ENCODE measurements at places on chromosomes 4 and X. TPM values are rescaled to one million over a fixed set of nuclear protein-coding genes. Genes with fewer than 3 reads are reported as not detected.

TRO gene
- 56.6 TPM for total RNA-seq

RASL11B gene
- 1.3 TPM for total RNA-seq

DNA sequence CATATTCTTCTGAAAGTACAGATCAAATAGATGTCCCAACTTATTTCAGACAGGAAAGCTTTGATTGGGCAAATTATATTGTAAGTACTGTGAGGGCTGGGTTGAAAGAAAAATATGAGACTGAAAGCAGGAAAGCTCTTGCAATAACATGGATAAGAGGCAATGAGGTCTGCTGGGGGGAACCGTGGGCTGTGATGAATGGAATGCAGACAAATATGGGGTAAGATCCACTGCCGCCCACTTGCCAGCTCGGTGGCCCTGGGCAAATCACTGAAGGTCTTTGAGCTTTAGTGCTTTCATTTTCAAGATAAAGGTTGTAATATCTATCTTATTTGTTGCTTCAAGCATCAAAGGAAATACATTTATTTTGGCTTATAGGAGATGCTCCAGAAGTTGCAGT is 51.0 kb downstream of the AGA start:
- DNase-seq = no peak

- DNase-seq = peak; percentile 62
These were observed 797 bp downstream of the PKD2 start for GRCh38 chr4:88008122-88008742.

GRCh38 chr4:128169245-128169644 is 108.1 kb downstream of the LARP1B start:
- no peak for DNase-seq

DNA sequence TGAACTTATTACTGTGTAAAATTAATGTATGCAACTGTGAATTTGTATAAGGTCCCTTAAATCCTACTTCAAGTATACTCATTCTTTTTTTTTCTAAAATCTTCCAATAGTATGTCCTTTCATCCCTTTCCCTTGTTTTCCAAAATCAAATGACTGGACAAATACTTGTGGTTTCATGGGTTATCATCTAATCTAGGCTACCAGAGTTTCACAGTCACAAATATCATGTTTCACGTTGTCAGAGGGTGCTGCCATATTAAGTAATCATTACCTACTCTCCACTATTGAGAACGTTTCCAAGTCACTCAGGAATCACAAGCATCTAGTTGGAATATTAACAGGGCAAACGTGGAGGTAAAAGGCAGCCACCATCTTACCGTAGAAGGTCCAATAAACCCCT is 1235.0 kb upstream of the TENM3 start:
- DNase-seq = no peak

GRCh38 chrX:154370300-154371016 is 4.0 kb downstream of the FLNA start:
- DNase-seq = no peak

SMIM10L2A gene
- 37.5 TPM for total RNA-seq

- no peak for DNase-seq
These were observed 18.3 kb downstream of the KLF3 start for GRCh38 chr4:38682336-38682735.

CLGN gene
- 3.5 TPM for total RNA-seq

CT47B1 gene
- total RNA-seq = not detected

ADAM29 gene
- total RNA-seq = 0.17 TPM

DNA sequence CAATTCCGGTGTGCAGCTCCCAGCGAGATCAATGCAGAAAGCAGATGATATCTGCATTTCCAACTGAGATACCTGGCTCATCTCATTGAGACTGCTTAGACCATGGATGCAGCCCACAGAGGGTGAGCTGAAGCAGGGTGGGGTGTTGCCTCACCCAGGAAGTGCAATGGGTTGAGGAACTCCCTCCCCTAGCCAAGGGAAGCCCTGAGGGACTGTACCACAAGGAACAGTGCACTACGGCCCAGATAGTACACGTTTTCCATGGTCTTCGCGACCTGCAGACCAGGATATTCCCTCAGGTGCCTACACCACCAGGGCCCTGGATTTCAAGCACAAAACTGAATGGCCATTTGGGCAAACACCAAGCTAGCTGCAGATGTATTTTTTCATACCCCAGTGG is 150.0 kb downstream of the TET2 start:
- no peak for DNase-seq

GRCh38 chr4:165191348-165191656 is 16.1 kb upstream of the KLHL2 start:
- no peak for DNase-seq

DUSP21 gene
- total RNA-seq = not detected

GRCh38 chrX:32448320-32448719 is 763.0 kb downstream of the DMD start:
- no peak for DNase-seq

GRCh38 chr4:17597517-17597916 is 16.9 kb upstream of the MED28 start:
- DNase-seq = no peak

DNA sequence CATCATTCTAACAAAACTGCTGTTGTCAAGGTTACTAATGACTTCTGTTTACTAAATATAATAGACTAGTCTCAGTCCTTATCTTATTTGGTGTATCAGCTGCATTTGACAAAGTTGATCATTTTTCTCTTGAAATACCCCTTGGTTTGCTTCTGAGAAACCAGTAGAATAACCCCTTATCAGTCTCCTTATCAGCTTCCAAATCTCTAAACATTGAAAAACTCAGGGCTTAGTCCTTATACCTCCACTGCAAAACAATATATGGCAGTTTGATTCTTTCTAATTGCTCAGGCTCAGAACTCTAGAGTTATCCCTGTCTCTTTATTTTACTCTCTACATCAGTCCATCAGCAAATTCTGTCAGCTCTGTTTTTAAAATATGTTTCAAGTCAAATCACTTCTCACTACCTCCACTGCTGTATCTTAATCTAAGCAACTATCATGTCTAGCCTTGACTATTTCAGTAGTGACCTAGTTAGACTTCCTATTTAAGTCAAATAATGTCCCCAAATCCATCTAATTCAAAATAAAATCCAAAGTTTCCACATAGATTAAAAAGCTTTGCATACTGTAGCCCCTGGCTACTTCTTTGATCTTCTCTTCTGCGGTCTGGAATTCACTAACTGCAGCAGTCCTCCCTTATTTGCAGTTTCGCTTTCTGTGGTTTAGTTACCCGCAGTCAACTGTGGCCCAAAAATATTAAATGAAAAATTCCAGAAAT is 87.1 kb upstream of the NPNT start:
- no peak for DNase-seq

DNA sequence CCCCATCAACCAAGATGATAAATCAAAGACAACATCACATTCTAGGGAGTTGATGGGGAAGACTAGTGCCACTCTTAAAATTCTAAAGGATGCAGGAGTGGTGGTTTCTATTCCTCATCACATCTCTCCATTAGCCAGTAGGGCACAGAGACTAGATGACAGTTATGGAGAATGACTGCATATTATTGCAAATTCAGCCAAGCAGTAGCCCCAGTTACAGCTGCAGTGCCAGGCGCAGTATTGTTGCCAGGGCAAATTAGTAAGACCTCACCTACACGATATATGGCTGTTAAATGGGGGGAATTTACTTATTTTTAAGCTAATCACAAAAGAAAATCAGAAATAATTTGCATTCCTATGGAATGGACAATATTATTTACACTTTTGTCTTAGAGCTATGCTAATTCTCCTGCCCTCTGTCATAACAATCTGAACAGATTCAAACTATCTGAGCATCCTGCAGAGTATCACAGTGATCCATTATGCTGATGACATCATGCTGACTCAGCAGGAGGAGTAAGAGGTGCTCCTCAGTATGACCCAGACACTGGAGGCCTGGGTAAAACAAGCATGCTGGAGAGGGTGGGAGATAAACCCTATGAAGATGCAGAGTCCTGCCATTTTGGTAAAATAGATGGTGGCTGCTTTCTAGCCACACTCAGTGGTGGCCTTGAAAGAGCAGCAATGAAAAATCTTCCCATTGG is 24.7 kb downstream of the ETNPPL start:
- DNase-seq = no peak

HERC6 gene
- total RNA-seq = 14.8 TPM

DNA sequence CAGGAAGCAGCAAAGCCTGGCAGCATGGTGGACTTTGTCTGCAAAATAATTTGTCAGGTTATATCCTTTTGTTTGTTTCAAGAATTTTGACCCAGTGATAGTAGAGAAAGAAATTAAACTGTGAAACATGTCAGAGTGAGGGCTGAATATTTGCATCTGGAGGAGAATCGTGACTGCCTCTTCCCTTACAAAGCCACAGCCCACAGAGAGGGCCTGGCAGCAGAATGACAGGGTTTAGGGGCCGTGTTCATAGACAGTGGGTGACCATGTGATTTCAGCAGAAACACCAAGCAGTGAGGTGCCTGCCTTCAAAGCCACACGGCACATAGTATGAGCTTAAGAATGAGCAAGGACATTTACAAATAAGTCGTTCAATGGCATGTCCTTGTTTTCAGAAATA is 24.4 kb upstream of the PLAC8 start:
- DNase-seq = no peak

- DNase-seq = no peak
These were observed 239.3 kb downstream of the C4orf33 start for GRCh38 chr4:129335276-129335675.

GRCh38 chr4:116005037-116005805 is 891.8 kb upstream of the NDST4 start:
- no peak for DNase-seq

POU4F2 gene
- total RNA-seq = not detected

DNA sequence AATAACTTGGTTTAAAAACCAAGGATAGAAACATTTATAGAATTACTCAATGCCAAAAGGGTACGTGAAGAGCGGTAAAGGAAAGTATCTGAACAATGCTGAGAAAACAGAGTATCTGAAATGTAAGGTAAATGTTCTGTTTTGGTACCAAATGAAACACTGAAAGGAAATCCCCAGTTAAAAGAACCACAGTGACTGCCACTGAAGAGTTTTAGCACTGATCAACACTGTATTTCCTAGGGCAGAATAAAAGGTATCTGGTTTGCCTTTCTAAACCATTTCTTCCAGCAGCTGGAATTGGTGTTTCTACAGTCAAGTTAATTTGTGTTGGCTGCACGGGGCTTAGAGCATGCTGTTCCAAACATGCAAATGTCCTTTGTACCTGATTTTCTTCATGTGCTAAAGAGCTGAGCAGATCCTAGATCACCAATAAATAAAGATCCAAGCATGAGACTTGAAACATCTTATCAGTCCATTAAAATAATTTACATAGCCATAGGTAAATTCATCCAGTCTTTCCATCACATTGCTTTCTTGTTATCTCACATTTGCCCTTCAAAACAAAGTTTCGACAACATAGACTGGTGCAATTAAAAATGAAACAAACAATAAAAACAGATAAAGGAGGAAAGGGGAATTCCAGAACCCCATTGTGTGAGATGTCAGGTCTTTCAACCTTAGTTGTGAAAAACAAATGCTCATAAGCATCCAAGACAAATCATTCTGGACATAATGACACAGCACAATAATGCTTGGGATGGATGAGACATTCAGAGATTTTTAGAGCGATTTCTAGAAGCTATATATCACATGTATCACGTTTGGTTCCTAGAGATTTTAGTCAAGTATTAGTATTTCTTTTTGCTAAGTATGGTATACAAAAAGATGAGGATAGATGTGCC is 38.6 kb downstream of the MFAP3L start:
- no peak for DNase-seq

CCNI gene
- 175 TPM for total RNA-seq

GATA1 gene
- not detected for total RNA-seq

- no peak for DNase-seq
These were observed 39.3 kb downstream of the GASK1B start for GRCh38 chr4:158133551-158133950.

SNX12 gene
- total RNA-seq = 91.8 TPM

DNA sequence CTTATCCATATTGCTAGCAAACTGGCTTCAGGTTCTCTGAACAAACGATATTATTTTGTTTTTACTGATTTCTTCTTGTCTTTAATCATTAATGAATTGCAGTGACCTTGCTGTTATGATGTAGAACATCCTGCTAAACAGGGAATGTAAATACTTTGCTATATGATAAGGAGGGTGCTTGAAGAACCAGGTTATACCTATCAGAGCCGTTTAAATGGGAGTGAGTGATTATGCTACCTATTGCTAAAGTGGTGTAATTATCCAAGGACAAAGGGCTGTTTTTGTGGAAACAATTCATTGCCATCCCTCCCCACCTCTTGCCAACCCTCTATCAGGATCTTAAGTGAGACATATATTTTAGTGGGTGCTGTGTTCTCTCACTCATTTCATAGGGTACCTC is 788.9 kb downstream of the RPA4 start:
- DNase-seq = no peak

HDAC8 gene
- 45.7 TPM for total RNA-seq

DNA sequence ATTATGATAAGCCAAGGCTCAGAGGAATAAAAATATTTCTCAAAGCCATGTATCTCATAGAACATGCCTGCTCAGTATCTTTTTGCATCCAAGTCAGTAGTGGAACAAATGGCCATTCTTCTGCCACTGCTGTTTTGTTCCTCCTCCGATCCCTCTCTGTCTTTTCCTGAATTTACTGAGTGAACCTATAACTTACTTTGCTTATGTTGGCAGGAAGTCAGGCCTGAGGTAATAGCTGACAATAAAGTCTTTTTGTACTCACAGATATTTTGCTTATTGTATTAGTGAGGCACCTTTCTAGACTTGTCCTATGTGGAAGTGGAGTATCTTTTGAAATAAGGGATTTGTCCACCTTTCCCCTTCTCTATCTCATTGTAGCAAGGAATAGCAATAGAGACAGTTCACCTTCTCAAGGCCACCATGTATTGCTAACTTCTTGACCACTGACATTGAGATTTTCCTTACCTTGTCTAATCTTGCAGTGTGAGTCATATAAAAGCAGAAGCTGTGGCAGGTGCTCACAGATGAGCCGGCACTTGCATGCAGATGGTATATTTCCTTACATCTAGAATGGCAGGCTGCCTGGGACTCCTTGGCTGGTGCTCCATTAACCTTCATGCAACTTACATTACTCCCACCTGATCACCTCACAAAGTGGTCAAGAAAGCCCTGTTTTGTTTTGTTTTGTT is 68.2 kb downstream of the AGTR2 start:
- no peak for DNase-seq

DNA sequence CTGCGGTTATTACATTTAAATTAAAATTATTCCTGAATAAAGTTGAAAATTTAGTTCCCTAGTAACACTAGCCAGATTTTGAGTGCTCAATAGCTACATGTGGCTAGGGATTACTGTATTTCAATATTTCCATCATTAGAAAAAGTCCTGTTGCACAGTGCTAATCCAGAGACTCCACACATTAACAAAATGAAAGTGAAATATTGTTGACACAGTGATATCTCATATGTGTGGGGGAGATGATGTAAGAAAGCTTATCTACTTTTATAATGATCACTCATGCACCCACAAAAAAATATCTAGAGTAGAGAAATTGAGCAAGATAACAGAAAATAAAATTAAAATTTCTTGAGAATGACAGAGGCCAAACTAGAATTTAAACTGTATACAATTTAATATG is 74.9 kb downstream of the MAGEB10 start:
- DNase-seq = no peak

Measured in adrenal gland (tissue), 19 donors.